Right lobe of liver (tissue), 6 donors: ENCODE measurements at places on chromosomes 7 and 10.

DNA sequence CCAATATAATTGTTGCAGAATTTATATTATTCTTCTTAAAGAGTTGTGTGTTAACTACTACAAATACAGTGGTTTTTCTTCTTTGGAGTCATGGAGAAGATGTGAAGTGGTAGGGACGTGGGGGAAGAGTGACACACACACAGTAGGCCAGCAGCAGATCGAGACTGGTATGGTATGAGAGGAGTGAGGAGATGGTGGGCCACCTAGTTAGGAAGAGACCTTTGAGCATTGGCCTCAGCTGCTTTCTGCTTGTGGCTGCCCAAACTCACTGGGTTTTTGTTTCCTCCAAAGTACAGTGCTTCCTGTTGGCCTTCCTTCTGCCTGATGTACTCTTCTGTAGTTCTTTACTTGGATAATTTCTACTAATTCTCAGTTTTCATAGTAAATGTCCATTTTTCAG lies 14.6 kb downstream of the VCL start:
- H3K27ac ChIP-seq = no peak overlapping the region
- no peak for DNase-seq
- H3K4me3 ChIP-seq = no peak overlapping the region

- no peaks in the 10 kb centered on the region for H3K36me3 ChIP-seq
- H3K4me1 ChIP-seq = no peaks in the 10 kb centered on the region
- DNase-seq = no peak
- no peaks in the 10 kb centered on the region for H3K27me3 ChIP-seq
Observed at GRCh38 chr10:15220445-15220844, 52.0 kb upstream of the NMT2 start.

GRCh38 chr10:5977471-5978229 lies at the start of gene IL15RA:
Gene IL15RA, minus strand, starts transcription at chr10:5977543. Its CDS starts 51 bp downstream, at chr10:5977492.
- H3K4me3 ChIP-seq = peak within 1 kb of the TSS; percentile 99
- H3K27me3 ChIP-seq = no peaks in the 10 kb centered on the region
- H3K36me3 ChIP-seq = no peaks in the 10 kb centered on the region
- no peaks in the 10 kb centered on the region for H3K4me1 ChIP-seq
- peak within 1 kb of the TSS; percentile 98 for H3K27ac ChIP-seq

GRCh38 chr7:151727579-151728285 lies 149.2 kb downstream of the PRKAG2 start:
- peak; percentile 45 for DNase-seq
- H3K4me3 ChIP-seq = no peak overlapping the region
- H3K27me3 ChIP-seq = no peaks in the 10 kb centered on the region
- peak overlapping the region; percentile 20 for H3K27ac ChIP-seq
- peaks cover 15% of the 10 kb centered on the region for H3K4me1 ChIP-seq

DNA sequence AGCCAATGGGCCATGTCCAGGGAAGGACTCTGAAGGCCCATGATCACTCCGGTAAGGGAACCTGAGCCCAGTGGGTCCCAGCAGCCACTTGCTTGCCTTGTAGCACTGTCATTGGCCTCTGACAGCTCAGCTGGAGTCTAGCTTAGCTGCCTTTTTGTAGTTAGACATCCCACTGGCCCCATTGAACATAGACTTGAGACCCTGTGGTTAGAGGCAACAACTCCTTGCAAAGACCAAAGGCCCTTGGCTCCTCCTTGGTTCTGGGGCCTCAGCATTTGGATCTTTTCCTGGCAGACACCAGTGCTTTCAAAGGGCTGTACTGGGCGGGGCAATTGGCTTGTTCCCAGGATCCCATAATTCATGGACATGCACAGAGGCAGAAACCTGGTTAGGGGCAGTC lies 321.2 kb downstream of the CXCL12 start:
- H3K27ac ChIP-seq = no peak overlapping the region
- no peaks in the 10 kb centered on the region for H3K36me3 ChIP-seq
- DNase-seq = no peak
- no peaks in the 10 kb centered on the region for H3K27me3 ChIP-seq
- no peaks in the 10 kb centered on the region for H3K4me1 ChIP-seq
- no peak overlapping the region for H3K4me3 ChIP-seq

DNA sequence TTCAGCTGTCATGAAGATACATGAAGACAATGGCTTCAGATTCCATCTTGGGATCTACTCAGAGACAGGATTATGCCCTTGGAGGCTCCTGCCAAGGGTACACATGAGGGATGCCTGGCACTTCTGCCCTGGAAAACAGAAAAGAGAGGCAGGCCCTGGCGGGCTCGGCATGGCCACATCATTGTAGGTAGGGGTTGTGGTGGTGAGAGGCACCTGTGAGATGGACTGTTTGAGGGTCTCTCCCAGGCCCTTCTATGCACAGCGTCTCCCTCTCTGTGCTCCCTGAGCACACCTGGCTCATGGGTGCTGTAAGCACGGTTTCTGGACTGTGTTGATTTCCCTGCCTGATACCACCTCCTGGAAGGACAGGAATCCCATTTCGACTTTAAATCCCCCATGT lies 304.3 kb downstream of the GLRX3 start:
- no peaks in the 10 kb centered on the region for H3K4me1 ChIP-seq
- no peak overlapping the region for H3K4me3 ChIP-seq
- no peaks in the 10 kb centered on the region for H3K36me3 ChIP-seq
- H3K27me3 ChIP-seq = no peaks in the 10 kb centered on the region

DNA sequence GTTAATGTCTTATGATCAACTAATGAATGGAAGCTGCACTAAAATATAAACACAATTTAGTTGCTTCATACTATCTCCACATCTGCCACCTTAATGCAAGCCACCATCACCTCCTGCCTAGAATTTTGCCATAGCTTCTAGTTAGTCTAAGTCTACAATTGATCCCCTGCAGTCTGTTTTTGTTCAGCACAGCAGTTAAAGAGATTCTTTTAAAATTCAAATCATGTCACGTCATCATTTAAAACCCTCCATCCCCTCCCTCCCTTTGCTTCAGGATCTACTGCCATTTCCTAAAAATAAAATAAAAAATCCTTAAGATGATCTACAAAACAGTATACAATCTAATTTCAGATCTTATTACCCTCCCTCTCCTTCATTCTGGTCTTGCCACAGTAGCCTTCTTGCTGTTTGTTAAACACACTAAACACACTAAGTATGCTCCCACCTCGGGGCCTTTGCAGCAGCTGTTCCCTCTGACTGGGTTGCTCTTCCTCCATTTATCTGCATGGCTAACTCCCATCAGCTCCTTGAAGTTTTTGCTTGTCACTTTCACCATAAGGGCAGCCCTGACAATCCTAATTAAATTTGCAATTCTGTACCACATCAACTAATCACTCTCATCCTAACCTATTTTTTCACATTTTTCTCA lies 97.0 kb upstream of the FOXP2 start:
- no peak for DNase-seq
- H3K27ac ChIP-seq = no peak overlapping the region
- no peaks in the 10 kb centered on the region for H3K4me1 ChIP-seq
- H3K27me3 ChIP-seq = no peaks in the 10 kb centered on the region
- H3K4me3 ChIP-seq = no peak overlapping the region
- no peaks in the 10 kb centered on the region for H3K36me3 ChIP-seq

- DNase-seq = no peak
- no peaks in the 10 kb centered on the region for H3K36me3 ChIP-seq
- H3K27ac ChIP-seq = no peak overlapping the region
Observed at GRCh38 chr10:99315853-99316252, 13.3 kb upstream of the CNNM1 start.

GRCh38 chr10:33819206-33819605 lies 484.7 kb upstream of the NRP1 start:
- no peaks in the 10 kb centered on the region for H3K27me3 ChIP-seq
- DNase-seq = no peak
- H3K36me3 ChIP-seq = no peaks in the 10 kb centered on the region
- no peaks in the 10 kb centered on the region for H3K4me1 ChIP-seq
- H3K4me3 ChIP-seq = no peak overlapping the region
- no peak overlapping the region for H3K27ac ChIP-seq
